Right renal cortex interstitium (tissue), 3 donors: ENCODE measurements at places on chromosomes 11 and 22.

DNA sequence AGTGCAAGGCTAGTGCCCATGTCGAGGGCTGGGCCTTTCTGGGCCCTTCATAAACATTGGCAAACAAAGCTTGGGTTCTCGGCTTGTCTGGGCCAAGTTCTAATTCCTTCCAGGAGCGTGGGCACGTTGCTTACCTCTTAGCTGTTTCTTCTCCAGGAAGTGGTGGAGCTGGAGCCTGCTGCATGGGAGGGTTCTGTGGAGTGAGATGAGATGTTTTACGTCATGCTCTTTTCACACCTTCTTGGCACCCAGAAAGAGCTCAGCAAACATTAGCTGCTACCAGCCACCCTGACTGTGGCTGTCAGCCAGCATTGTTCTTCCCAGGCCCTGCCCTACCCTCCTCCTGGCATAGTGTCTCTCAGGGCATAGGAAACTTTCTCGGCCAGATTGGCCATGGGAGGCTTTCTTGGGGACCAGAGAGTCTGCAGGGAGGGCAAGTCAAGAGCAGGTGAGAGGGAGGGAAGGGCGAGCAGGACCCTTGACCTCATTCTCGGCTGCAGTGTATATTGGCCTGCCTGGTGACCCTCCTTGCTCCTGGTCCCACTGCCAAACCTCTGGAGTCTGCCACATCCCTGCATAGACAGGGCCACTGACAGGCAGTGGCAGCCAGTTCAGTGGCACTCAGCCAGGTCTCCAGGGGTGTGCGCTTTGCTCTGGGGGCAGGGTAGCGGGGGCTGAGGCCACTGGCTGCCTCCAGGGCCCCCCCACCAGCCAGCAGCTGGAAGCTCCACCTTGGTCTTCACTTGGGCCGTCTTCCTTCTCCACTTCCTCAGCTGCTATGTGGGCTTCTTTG, 98.8 kb downstream of the BCR start:
- no peak for DNase-seq

DNA sequence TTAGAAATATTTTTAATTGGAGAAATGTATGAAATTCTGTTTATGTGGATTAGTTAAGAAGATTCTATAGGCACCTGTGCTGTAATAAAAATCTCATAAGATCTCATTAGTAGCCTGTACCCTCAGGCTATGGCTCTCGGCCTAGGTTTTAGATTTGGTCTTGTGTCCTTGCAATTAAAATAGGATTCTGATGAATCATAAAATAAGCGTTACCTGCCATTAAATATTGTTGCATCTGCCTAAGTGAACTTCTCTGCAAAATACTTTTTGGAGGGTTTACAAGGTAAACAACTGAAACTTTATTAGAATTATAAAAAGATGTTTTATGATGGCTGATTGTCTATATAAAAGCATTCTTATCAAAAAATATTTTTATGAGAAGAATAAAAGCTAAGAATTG, 804.1 kb upstream of the ANO3 start:
- no peak for DNase-seq

- no peak for DNase-seq
Observed at GRCh38 chr22:50258361-50259292, 2.9 kb downstream of the MAPK12 start.

GRCh38 chr11:79503028-79503427, 62.2 kb upstream of the TENM4 start:
- DNase-seq, result no peak

DNA sequence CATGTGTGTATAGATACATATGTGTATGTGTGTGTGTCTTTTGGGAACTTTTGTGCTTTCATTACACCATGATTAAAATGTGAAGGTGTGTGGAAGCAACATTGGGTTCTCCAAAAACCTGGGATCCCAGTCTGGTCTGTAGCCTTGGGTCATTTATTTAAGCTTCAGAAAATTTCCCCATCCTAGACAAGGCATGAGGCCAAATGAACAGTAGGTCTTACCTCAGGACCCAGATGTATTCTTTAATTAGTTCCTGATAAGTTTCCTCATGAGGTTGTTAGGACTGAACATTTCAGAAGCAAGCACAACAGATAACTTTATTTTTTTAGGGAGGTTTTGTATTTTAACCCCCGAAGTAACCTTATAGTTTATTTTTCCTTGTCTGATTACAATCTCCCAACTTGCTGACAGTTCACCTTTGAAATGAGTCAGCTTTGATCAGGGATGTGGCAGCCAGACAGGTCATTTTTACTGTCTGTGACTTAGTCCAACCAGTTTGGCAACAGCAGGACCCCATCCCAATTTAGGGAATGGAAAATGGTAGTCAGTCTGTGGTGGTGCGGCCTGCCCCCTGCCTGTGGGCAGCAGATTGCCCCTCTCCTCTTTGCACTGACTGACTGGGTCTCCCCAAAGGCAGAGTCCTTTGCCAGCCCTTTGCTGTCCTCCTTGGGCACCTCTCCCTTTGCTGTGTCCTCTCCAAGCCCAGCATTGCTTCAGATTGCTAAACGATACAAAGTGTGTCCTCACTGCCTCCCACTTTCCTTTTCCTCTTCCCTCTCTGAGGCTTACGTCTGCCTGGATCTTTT, 88.3 kb downstream of the NAV2 start:
- no peak for DNase-seq

- DNase-seq, result no peak
Observed at GRCh38 chr22:49091917-49092545, 735.6 kb downstream of the BRD1 start.

DNA sequence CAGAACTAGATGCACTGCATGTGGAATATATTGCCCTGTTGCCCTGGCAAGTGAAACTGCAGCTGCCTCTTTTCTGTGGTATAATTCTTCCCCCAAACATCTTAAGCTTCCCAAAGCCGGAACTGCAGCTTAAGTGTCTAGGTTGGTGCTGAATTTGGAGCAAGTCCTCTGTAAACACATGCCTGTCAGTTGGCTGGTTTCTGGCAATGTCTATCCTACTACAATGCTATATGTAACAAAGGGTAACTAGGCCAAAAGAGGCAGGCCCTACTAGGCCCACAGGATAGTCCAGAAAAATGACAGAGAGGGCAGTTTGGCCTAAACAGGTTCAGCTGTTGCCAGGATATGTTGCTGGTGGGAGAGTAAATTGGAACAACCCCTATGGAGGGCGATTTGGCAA, 27.9 kb downstream of the ASCC2 start:
- DNase-seq, result no peak

DNA sequence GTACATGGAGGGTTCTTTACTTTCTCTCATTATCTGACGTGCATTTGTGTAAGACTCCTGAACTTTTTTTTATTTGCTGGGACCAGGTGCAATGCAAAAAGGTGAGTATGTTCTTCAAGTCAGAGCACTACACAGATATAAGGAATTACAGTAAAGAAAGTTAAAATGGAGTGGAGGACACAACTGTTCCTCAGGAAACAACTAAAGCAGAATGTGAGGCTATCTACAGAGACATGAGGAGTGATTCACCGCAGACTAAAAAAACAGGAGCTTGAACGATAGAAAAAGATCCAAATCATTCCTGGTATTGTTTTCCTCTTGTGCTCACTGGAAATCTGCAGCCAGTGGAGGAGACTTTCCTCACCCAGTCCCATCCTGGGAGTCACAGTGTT, 106.2 kb downstream of the ABTB2 start:
- DNase-seq, result no peak

DNA sequence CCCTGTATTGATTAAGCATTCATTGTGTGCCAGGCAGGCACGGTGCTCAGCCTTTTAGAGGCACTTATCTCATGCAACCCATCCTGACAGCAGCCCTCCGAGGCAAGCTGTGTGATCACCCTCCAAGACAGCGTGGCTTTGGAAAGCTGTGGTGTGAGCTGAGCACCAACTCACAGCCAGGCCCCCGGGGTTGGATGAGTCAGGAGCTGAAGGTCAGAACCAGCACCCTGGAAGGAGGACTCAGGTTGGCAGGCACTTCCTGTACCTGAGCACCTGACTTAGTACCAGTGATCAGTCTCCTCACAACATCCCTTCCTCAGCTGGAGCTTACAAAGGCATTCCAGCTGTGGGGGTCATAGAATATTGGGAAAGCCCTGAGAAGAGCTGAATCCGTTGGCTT, 9.0 kb downstream of the PATZ1 start:
- DNase-seq, result no peak

DNA sequence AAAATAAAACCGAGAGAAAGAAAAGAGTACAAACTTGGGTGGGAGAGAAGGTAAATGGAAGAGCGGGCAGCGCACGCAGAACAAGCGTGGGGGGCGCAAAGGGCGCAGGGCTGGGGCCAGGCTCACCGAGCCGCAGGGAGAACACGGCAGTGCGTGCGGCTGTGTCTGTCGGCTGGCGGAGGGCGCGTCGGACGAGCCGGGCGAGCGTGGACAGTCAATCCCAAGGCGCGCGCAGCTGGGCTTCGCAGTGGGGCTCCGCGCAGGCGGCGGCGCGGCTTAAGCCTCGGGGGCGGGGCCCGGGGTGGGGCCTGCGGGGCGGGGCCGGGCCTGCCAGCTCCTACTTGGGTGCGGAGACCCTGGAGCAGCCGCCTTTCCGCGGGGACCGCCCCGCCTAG, at the start of gene UCP2:
Gene UCP2, minus strand, starts transcription at position 249 of the 395 bp plus-strand sequence. CDS start 4,465 bp downstream, outside the sequence.
- no peak for DNase-seq

DNA sequence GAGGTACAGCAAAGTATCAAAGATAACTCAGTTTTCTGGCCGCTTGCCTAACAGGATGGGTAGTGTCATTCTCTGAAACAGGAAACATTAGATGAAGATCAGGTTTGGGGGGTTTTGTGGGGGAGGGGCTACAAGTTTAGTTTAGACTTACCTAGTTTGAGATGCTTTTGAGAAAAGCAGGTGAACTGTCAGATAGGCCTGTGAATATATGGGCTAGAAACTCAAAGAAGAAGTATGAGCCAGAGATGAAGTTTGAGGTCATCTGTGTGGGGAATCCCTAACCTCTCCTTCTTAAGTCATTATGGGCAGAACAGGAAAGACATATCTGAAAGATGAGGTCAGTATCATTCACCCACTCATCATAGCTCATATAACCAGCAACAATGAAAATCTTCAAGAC, 11.9 kb downstream of the HOATZ start:
- no peak for DNase-seq

GRCh38 chr11:107018219-107018901, at the start of gene GUCY1A2:
Gene GUCY1A2 (minus strand): TSS chr11:107018476. CDS start chr11:107018055, 421 bp downstream.
- DNase-seq, result no peak

GRCh38 chr11:104136861-104137260, 27.1 kb downstream of the PDGFD start:
- DNase-seq, result no peak

- DNase-seq, result no peak
Observed at GRCh38 chr11:47225552-47226400, 11.0 kb downstream of the DDB2 start.

DNA sequence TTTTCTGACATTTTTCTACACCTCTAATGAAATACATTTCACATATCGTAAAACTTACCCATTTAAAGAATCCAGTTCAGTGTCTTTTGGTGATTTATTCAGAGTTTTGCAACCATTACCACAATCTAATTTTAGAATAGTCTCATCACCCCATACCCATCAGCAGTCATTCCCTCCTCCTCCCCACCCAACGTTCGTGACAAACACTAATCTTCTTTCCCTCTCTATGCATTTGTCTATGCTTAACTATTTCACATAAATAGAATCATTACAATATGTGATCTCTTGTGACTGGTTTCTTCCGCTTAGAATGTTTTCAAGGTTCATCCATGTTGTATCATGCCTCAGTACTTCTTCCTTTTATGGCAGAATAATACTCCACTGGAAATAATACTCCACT, 9.5 kb downstream of the TTC28 start:
- DNase-seq, result no peak

- DNase-seq, result no peak
Observed at GRCh38 chr11:96242191-96242847, 100.7 kb downstream of the MAML2 start.

DNA sequence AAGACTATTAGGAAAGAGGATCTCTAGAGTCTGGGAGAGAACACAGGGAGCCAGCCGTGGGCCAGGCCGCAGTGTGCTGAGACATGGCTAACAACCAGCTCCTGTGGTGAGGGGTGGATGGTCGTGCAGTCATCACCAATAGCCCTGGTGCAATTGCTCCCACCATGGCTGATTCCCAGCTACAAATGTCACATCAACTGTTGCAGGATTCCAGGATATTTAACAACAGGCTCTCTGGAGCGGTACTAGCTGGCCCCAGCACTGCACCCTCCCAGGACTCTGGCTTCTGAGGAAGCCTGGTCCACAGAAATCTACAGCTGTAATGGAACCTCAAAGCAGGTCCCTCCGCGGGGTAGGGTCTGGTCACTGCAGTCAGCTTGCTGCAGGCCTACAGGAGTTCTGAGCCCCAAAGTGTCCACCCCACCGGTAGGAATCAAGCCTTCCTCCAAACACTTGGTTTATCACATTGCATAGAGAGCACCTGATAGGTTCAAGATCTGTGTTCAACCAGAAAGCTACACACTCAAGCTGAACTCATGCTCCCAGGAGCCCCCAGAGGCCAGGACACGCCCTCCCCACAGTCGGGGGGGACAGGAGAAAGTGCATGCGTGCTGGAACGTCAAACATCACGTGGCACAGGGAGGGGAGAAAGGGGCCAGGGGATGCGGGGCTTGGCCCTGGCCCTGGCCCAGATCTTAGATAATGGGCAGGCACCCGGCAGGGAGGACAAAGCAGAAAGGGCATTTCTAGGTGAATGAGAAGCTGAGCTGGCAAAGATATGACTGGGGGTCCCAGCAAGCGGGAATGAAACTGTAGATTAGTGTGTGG, 609.0 kb downstream of the TBC1D22A start:
- DNase-seq, result no peak

DNA sequence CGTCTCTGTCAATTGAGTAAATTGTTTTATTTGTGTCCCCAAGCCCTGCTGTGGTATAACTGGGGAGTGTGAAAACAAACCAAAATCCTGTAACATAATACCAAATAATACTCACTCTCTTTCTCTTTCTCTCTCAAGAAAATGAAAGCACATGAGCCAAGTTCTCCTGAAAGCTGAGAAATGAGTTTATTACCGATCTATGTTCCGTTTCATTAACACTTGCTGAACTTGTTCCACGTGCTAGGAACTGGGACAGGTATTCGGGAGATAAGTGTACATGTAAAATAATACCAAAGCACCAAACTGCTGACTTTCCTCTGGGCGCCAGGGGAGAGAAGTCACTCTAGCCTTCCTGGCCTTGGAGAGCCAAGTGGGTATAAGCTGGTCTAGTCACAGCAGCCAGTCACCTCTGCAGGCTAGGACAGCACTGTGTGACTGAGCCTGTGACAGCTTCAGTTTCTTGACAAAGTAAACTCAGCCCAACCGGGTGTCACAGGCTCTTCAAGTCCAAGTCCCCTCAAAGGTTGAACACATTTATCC, 23.1 kb downstream of the CD6 start:
- no peak for DNase-seq

DNA sequence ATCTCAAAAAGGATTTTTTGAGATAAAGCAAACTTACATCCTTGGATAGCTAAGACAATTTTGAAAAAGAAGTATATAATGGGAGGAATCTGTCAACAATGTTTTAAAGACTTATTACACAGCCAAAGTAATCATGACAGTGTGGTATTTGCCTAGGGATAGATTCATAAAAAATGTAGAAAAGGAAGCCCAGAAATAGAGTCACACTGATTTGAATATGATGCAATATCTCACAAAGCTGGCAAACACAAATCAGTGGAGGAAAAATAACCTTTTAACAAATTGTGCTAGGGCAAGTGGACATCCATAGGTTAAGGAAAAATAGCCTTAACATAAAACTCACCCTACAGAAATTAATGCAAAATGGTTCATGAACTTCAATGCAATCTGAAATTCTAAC, 6.0 kb downstream of the XKR3 start:
- DNase-seq, result no peak
